GM12878 (cell line): ENCODE measurements at places on chromosomes 7 and 10. TPM values are rescaled to one million over a fixed set of nuclear protein-coding genes. Genes with fewer than 3 reads are reported as not detected.

DNA sequence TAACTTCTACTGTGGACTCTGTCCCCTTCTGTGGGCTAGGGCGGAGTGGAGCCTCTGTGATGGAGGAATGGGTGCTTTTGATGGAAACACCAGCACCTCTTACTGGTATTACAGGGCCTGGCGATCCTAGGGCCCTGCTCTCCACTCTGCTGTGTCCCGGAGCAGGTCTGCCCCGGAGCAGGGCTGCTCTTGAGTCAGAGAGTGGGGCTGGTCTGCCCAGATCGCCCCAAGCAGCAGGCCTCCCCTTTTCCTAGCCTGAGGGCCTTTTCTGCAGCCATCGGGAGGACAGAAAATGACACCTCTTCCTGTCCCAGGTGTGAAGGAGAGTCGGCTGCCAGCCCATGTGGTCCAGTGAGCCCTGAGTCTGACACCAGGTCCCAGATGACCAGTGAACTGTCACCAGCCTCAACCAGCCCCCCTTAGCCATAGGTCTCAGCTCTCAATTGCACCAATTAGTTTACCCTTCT is 1.4 kb downstream of the ZNF282 start:
- H3K4me3 ChIP-seq: peak overlapping the region; percentile 88
- peak overlapping the region; percentile 82 for H3K27ac ChIP-seq
- DNase-seq: no peak
- peaks cover 7% of the 10 kb centered on the region for H3K36me3 ChIP-seq

DNA sequence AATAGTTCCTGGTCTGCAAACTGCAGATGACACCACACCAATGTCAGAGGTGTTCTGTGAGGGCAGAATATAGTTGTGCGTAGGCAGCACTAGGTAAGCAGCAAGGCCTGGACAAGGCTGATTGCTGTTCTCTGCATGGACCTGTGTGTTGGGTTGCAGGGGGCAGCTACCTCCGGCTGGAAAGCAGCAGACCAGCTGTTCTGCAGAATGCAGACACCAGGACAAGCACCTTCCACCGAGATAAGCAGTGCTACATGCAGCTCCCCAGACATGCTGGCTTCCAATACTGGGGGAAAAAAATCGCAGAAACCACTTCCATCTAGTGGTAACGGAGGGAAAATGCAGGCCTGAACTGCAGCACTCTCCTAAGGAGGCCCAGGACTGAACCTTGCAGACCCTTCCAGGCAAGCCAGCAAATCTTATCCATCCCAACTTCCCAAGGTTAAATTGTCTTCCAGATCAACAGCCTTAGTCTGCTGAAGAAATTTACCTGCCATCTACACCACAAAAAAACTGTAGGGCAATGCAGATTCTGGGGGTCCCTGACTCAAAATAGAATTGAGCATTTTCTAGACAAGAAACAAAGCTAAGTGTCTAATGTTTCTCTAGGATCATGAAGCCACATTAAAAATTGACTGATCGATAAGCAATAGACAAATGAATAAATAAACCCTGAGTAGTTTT is 50.5 kb upstream of the COBL start:
- H3K4me3 ChIP-seq: no peak overlapping the region
- no peaks in the 10 kb centered on the region for H3K27me3 ChIP-seq
- DNase-seq: no peak
- H3K27ac ChIP-seq: no peak overlapping the region
- H3K36me3 ChIP-seq: no peaks in the 10 kb centered on the region

DNA sequence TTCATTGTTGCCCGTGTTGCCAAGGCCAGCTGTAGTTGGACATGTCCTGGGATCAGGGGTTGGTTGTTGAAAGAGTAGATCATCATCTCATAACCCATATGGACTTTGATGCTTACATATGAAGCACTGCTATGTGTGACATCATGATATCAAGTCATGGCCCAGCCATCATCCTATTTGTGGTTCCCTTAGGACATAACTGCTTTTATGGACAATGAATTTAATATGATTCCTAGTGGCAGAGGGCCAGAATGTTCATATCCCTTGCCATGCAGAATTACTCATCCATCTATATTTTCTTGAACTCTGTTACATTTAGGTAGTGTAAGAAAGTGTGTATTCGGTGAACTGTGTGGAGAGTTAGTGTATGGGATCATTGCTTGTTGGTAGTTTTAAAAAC is 343.9 kb upstream of the LRGUK start:
- no peak overlapping the region for H3K4me3 ChIP-seq
- DNase-seq: no peak

DNA sequence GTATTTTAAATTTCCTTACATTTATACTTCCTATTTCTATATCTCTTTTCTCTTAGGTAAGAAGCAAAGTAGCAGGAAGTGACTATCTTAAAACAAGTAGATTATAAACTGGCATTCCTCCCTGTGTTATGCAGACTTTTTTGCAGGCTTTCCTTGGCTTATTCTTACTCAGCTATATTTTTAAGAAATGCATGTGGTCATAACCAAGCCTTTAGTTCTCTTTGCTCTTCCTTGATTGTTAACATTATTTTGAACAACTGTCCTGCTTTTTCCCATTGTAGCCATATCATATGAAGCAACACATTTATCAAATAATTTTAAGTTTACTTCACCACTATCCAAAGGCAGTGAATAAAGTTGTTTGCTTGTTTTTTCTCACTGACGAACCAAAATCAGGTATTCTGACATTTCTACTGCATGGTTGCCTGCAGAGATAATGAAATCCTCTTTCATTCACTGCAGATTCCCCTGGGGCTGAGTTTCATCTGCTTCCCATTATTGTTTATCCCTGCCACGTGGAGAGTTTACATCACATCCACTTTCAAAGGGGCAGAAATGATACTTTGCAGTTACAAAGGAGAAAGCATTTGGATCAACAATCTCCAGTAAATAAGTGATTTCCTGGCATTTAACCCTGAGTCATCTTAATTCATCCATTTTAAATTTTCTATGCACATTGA is 389.9 kb upstream of the SEMA3C start:
- no peak for DNase-seq
- H3K27me3 ChIP-seq: no peaks in the 10 kb centered on the region
- H3K4me1 ChIP-seq: no peaks in the 10 kb centered on the region
- no peak overlapping the region for H3K27ac ChIP-seq

DNA sequence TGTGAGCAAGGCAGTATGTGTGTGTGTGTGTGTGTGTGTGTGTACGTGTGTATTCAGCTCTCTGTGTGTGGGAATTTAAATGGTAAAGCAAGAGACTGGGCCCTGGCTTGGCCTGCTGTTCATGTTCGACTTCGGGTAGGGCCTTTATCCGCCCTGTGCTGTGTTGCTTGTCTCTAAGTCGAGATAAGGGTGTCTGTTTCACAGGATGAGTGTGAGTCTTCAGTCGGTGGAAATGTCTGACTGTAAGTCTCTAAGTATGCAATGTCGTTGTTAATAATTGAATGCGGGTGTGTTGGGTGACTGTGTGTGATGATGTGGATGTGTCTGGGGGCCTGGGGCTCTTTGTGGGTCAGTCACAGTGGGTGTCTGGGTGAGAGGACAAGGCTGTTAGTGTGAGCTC is 34.8 kb downstream of the HIF1AN start:
- no peak for DNase-seq
- H3K4me1 ChIP-seq: no peaks in the 10 kb centered on the region
- no peaks in the 10 kb centered on the region for H3K36me3 ChIP-seq
- no peak overlapping the region for H3K4me3 ChIP-seq
- 0 out of 2 replicates have a peak, but pooled peaks cover 7% of the 10 kb centered on the region for H3K27me3 ChIP-seq

GRCh38 chr7:41297166-41297565 is 405.7 kb downstream of the INHBA start:
- H3K27ac ChIP-seq: no peak overlapping the region
- no peak overlapping the region for H3K4me3 ChIP-seq
- no peaks in the 10 kb centered on the region for H3K4me1 ChIP-seq
- no peaks in the 10 kb centered on the region for H3K36me3 ChIP-seq
- DNase-seq: no peak
- H3K27me3 ChIP-seq: no peaks in the 10 kb centered on the region

DNA sequence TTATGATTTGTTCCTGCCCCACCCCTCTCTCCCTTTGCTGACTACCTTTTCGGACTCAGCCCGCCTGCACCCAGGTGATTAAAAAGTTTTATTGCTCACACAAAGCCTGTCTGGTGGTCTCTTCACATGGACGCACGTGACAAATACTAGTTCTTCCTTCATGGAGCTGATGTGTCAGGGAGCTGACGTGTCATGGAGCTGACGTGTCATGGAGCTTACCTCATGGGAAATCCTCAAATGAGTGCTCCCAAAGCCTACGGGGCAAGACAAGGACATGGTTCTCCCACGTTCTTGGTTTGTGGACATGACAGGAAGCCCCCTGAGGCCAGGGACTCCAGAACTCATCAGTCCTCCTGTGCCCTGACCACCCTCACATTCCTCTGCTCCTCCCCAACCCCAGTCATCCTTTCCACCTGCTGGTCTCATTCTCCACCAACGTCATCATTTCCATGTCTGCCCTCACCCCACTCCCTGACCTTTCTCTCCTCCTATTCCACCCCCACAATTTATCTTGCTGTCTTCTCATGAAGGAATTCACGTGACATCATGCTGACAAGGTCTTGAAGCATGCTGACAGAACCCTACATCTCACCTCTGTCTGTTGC is 261.3 kb downstream of the TCERG1L start:
- H3K4me3 ChIP-seq: no peak overlapping the region
- no peaks in the 10 kb centered on the region for H3K27me3 ChIP-seq
- H3K36me3 ChIP-seq: no peaks in the 10 kb centered on the region
- DNase-seq: no peak
- no peak overlapping the region for H3K27ac ChIP-seq

GRCh38 chr7:143908120-143908519 is 6.1 kb upstream of the TCAF1 start:
- H3K36me3 ChIP-seq: no peaks in the 10 kb centered on the region
- H3K27me3 ChIP-seq: no peaks in the 10 kb centered on the region
- H3K4me1 ChIP-seq: no peaks in the 10 kb centered on the region
- H3K27ac ChIP-seq: no peak overlapping the region
- no peak overlapping the region for H3K4me3 ChIP-seq

GRCh38 chr7:85734823-85735222 is 548.0 kb upstream of the SEMA3D start:
- no peaks in the 10 kb centered on the region for H3K4me1 ChIP-seq
- H3K4me3 ChIP-seq: no peak overlapping the region
- no peak overlapping the region for H3K27ac ChIP-seq
- DNase-seq: no peak
- no peaks in the 10 kb centered on the region for H3K27me3 ChIP-seq

DNA sequence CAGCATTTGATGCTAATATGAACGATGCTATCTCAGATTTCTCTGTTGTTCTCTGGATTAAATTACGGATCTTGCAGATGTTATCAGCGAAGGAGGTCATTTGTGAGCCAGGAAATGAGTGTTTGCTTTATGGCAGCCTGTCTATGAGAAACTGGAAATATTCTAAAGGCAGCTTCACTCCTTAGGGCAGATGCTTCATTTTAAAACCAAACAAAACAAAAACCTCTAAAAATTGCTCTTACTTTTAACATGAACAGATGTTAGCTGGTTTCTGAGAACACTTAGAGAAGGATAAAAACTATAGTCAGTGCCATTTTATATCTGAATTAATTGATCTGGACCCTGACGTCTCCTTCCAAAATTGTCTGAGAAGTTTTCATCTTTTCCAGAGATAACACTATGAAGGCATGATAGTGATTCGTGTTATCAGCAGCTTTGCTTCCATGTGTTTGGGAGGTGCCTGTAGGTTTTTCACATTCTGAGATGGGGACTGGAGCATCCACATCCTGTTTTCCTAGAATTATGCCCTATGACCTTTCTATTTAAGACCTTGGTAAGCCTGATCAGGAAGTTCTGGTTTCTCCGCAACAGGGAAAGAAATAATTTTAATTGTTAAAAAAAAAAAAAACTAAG is 53.1 kb downstream of the CPED1 start:
- no peaks in the 10 kb centered on the region for H3K4me1 ChIP-seq
- no peak overlapping the region for H3K27ac ChIP-seq
- H3K4me3 ChIP-seq: no peak overlapping the region
- no peaks in the 10 kb centered on the region for H3K27me3 ChIP-seq
- H3K36me3 ChIP-seq: no peaks in the 10 kb centered on the region

DNA sequence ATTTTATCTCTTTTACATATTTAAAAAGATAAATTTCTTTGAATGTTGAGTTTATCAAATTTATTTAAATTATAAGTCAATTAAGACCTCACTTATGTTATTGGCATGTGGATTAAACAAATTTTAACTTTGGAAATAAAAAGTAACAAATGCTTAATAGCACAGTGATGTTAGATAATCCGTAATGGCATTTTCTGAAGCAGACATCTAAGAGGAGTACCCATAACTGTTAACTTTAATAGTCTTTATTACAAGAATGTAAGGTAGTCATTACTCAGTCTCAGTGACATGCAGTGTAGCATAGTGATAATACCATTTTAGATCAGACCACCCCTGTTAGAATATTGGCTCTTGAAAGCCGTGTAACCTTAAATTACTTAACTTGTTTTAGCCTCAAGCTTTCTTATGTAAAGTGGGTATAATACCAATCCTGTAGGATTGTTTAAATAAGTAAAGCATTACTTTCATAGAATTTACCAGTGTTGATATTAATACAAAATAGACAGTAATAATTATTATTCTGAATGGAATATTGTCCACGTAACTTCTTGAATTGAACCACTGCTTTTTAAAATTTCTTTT is 4.3 kb downstream of the PHYHIPL start:
- no peak overlapping the region for H3K4me3 ChIP-seq
- H3K4me1 ChIP-seq: no peaks in the 10 kb centered on the region
- DNase-seq: no peak
- H3K36me3 ChIP-seq: no peaks in the 10 kb centered on the region

- H3K27ac ChIP-seq: no peak overlapping the region
- no peaks in the 10 kb centered on the region for H3K4me1 ChIP-seq
- no peak for DNase-seq
Observed at GRCh38 chr7:105644937-105645336, 63.6 kb upstream of the EFCAB10 start.

- H3K4me1 ChIP-seq: no peaks in the 10 kb centered on the region
- no peaks in the 10 kb centered on the region for H3K27me3 ChIP-seq
- H3K27ac ChIP-seq: no peak overlapping the region
Observed at GRCh38 chr10:94617389-94617944, 66.1 kb upstream of the CYP2C18 start.

DNA sequence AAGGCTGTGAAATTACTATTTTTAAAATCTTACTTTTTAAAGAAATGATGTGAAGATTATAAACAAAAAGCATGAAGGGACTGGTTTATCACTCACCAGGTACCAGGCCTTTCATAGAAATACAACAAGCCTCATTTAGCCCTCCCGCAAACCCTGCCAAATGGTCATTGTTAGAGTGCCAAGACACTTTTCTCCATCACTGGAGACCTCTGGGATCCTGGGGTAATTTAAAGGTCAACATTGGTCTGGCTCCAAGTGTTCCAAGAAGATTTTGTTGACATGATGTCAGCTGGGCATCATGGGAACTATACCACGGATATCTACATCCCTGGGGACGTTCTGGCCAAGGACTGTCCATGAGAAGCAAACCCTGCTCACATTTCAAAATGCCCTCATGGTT is 138.0 kb upstream of the FRMD4A start:
- no peaks in the 10 kb centered on the region for H3K36me3 ChIP-seq
- no peaks in the 10 kb centered on the region; the same call in 1 of the 2 replicates for H3K27me3 ChIP-seq
- no peaks in the 10 kb centered on the region for H3K4me1 ChIP-seq

Gene AKR1C2
- total RNA-seq: 0.44 TPM in 1 of 2 replicates, not detected in the other

Gene PNLIPRP1
- total RNA-seq: 0.74 and 1.5 TPM in 2 replicates

Gene CAPZA2
- total RNA-seq: 126 and 135 TPM in 2 replicates

Gene FAM237B
- total RNA-seq: not detected in 2 replicates

Gene OGDHL
- total RNA-seq: 0.51 and 0.67 TPM in 2 replicates

Gene MYO3A
- total RNA-seq: not detected in 2 replicates

Gene JMJD1C
- total RNA-seq: 54.2 and 60.2 TPM in 2 replicates

Gene AGAP5
- 5.9 and 6.7 TPM in 2 replicates for total RNA-seq

Gene TMEM184A
- total RNA-seq: 0.15 TPM in 1 of 2 replicates, not detected in the other

Gene ZNF862
- total RNA-seq: 6.3 and 7.8 TPM in 2 replicates

Gene MUC3A
- 0.10 and 0.24 TPM in 2 replicates for total RNA-seq

Gene SSC4D
- total RNA-seq: 0.41 and 0.72 TPM in 2 replicates

Gene IPMK
- total RNA-seq: 3.5 and 3.8 TPM in 2 replicates

Gene LLCFC1
- not detected in 2 replicates for total RNA-seq

Gene BLNK
- 103 and 107 TPM in 2 replicates for total RNA-seq
